ENCODE measurements at places on chromosomes 13 and 19. TPM values are rescaled to one million over a fixed set of nuclear protein-coding genes. Genes with fewer than 3 reads are reported as not detected.
A peak's percentile ranks its signal among the peaks of the same experiment; 100 is the strongest.

- no peak overlapping the region for H3K27ac ChIP-seq
- no peak for DNase-seq
- no peaks in the 10 kb centered on the region for H3K27me3 ChIP-seq
- no peak overlapping the region for H3K4me3 ChIP-seq
Measured at GRCh38 chr13:45778882-45779281, 72.7 kb downstream of the SIAH3 start.

GRCh38 chr13:44619651-44620050, 43.5 kb upstream of the TSC22D1 start:
- no peak for DNase-seq
- no peaks in the 10 kb centered on the region for H3K36me3 ChIP-seq
- no peak overlapping the region for H3K4me3 ChIP-seq
- peaks cover 6% of the 10 kb centered on the region for H3K27me3 ChIP-seq

GRCh38 chr19:11261971-11262839, at the start of gene DOCK6:
Gene DOCK6, minus strand, starts transcription at chr19:11262524. Its CDS starts 84 bp downstream, at chr19:11262440.
- H3K36me3 ChIP-seq: no peaks in the 10 kb centered on the region
- no peak within 1 kb of the TSS for H3K27ac ChIP-seq
- peak within 1 kb of the TSS; percentile 67 for H3K4me3 ChIP-seq
- DNase-seq: peak; percentile 54
- H3K4me1 ChIP-seq: no peaks in the 10 kb centered on the region

DNA sequence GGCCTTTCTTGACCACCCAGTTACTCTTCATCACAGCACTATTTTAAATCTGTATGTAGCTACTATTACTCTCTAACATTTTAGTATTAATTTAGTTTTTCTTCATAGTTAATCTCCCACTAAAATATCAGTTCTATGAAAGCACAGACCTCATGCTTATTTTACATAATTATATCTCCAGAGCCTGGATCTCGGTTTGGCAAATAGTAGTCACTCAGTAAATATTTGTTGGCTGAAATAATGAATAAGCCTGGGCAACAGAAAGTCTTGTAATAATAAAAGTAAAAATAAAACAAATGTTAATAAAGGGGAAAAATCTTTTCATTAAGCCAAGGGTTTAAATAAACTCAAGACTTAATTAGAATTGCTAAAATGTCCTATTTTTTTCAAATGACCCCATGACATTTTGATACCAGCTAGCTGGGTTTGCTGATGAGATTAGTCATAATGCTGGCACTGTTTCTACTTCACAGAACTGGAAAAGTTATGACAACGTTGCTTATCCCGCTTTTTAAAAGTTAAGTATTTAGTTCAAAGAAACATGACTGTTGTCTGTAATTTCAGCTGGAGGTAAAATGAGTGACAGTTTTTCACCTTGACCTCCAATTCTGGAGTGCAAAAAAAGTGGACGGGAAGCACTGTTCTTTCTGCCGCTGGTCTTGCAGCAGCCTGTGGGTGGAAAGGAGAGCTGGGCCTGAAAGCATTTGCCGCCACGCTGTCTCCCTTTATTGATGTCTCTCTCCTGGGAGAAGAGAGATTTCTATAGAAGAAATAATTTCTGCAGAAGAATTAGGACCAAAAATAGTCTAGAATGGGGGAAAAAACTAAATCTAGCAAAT, 85.2 kb upstream of the SPATA13 start:
- no peaks in the 10 kb centered on the region for H3K36me3 ChIP-seq
- no peak for DNase-seq
- H3K4me1 ChIP-seq: peaks cover 4% of the 10 kb centered on the region
- H3K4me3 ChIP-seq: no peak overlapping the region

GRCh38 chr13:112868308-112868707, 100.7 kb upstream of the MCF2L start:
- peaks cover 8% of the 10 kb centered on the region for H3K4me1 ChIP-seq
- no peak for DNase-seq

DNA sequence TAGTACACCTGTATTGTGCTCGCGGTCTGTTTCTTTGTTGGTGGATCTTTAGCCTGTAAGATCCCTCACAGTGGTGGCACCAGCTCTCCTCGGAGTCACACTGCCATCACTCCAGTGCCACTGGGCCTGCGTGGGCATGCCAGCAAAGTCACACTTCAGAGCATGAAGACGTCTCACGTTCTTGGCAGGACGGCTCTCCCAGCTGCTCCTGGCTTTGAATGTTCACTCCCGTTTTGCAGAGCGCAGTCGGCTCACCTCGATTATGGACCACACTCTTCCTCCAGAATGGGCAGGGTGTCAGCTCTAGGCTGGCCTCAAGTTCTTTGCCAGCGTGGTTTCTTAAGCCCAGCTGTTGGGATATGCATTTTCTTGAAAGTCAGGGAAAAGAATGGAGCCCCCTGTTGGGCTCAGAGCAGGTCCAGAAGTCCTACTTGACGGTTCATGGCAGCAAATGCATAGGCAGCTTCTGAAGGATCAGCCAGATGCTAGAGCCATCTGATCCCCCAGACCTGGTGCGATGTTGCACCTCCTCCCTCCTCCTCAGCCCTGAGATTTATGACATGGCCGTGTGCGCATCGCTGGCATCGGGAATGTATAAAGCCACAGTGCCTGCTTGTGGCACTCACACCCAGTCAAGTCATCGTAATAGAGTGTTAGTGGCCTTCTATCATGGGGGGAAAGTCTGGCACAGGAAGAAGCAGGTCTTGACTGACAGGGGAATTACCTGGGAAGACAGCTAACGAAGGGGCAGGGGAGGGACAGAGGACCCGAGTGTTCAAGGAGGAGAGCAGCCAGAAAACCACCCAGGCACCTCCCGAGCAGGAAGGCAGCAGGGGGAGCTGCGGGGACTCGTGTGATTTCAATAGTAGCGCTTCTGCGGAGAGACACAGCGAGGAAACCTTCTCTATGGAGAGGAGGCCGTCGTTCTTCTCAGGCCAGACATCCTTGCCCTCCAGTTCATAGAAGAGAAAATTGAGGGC, 40.2 kb upstream of the NPAS1 start:
- no peak for DNase-seq
- no peaks in the 10 kb centered on the region for H3K27me3 ChIP-seq
- H3K27ac ChIP-seq: peak overlapping the region; percentile 36
- no peaks in the 10 kb centered on the region for H3K36me3 ChIP-seq
- peaks cover 38% of the 10 kb centered on the region for H3K4me1 ChIP-seq
- H3K4me3 ChIP-seq: no peak overlapping the region

GRCh38 chr19:46451352-46451751, 20.0 kb downstream of the PNMA8A start:
- peaks cover 1% of the 10 kb centered on the region for H3K36me3 ChIP-seq
- DNase-seq: no peak
- H3K27me3 ChIP-seq: peaks cover 15% of the 10 kb centered on the region
- no peaks in the 10 kb centered on the region for H3K4me1 ChIP-seq

Gene ZNF491
- 1.4 TPM for total RNA-seq

Gene ZNF541
- total RNA-seq: 0.29 TPM

Gene FGF22
- not detected for total RNA-seq

Gene NCLN
- 56.8 TPM for total RNA-seq

Gene EXOC3L2
- total RNA-seq: not detected

Gene CPT1C
- total RNA-seq: 0.69 TPM

Gene ZSCAN4
- total RNA-seq: not detected

Gene ZNF324B
- total RNA-seq: 8.2 TPM

Gene ZNF865
- total RNA-seq: 10.6 TPM
